Activated CD4-positive, alpha-beta T cell treated with anti-CD3 and anti-CD28 coated beads for 1 hour (primary cell): ENCODE measurements at places on chromosomes 16 and 17.

- DNase-seq, result no peak
Observed at GRCh38 chr16:22004341-22004740, 3.4 kb upstream of the PDZD9 start.

DNA sequence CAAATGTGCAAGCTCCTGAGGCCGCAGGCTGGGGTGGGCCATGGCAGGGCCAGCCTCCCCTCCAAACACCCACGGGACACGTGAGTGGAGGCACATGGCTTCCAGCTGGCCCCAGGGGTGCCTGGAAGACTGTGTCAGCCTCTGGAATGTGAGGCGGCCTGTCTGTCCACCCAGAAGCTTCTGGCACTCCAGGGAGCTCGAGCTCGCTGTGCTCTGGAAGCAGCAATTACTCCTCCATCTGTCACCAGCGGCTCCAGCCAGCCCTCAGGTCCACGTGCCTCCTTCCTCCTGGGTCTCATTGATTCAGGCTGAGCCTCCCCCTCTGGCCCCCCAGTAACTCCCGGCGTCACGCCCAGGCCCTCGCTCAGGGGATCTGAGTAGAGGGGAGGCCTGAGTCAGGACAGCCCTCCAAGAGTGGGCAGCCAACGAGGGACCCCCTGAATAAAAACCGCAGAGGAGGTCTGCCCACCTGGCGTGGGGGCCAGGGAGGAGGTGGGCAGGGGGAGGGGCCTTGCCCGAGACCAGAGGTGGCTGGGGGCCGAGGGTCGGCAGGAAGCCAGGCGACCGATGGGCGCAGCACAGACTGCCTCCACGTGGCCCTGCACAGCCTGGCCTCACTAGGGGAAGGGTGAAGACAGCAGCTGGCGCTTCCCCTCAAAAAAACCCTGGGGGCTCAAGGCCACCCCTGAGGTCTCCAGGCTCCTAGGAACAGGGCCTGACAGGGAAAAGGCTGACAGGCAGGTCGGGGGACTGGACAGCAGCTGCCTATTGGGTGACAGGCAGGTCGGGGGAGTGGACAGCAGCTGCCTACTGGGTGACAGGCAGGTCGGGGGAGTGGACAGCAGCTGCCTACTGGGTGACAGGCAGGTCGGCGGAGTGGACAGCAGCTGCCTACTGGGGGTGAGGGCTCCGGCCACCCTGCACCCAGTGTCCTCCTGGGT is 11.9 kb downstream of the PIEZO1 start:
- DNase-seq, result no peak

- DNase-seq, result no peak
Observed at GRCh38 chr16:26709754-26710153, 357.0 kb upstream of the C16orf82 start.

- no peak for DNase-seq
Observed at GRCh38 chr17:72474719-72475477, 354.1 kb downstream of the SOX9 start.

GRCh38 chr16:70679671-70680494 is 6.0 kb downstream of the MTSS2 start:
- DNase-seq, result no peak

DNA sequence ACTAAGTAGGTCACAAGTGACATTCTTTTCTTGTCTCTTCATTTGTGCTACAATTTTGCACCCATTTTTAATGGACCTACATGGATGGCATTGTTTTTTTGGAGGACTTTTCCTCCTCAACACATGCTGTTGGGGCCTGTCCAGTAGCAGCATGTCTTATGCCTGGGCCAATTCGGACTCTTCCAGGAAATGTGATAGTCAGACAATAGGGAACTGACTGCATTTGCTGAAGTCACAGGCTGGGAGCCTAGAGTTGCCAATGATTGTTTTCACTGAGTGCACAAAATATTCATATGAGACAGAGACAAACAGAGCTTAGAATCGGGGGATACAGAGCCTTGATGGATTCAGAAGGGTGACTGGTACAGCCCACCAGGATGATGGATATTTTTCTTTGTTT is 867.3 kb upstream of the GOT2 start:
- no peak for DNase-seq

- DNase-seq, result peak; percentile 39
Observed at GRCh38 chr17:32253117-32253611, 12.5 kb upstream of the RHBDL3 start.

DNA sequence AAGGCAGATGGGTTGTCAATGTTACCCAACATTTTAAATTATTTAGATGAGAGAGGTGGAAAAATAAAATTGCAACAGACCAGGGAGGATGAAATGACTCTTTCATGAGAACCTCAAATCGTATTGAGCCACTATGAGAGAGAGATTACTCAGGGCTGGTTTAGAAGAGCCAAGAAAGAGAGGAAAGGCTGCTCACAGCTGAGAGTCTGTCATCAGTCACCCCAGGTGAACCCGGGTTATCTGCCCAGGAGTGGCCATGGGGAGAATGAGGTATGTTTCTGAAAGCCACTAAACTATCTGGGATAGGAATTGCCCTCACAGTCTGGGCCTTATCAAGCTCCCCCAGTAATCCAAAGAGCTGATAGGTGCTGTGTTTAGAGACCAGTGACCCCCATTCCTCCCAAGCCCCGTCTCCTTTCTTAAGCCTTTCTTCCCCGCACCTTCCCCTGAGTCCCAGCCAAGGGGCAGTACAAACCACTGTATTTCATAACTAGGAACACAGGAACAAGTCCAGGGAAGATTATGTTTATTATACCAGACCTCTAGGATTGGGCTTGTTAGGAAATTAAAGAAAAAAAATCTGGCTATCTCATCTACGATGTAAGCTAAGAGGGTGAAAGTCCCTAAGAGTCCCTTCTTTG is 158.9 kb upstream of the NOL11 start:
- no peak for DNase-seq

DNA sequence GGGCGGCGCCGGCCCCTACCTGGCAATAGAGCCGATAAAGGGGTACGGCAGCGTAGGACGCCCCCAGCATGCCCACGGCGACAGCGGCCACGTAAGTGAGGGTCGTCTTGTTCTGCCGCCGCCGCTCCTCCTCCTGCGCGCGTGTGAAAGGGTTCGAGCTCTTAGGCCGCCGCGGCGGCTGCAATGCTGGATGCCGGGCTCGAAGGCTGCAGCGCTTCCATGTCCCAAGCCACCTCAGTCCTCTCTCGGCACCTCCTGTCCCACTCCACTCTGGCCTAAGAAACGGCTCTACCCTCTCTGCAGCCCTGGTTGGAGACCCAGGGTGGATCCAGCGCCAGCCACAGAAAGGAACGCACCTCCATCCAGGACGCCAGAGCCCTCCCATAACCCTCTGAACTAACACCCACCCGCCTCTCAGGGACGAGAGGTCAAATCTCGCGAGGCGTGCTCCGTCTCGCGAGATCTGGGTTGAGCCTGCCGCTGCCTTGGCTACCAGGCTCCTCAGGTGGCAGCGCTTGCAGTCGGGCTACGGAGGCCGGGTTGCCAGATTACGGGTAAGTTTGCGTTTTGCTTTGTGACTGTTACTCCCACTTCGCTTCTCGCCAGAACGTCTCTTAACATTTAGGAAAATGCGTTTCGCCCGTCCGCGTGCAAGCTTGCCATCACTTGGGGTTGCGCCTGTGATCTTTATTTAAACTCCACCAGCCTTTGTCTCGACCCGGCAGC is at the start of the genes COX11 and STXBP4:
COX11 (minus strand) TSS at position 393 of the 726 bp plus-strand sequence; CDS start at position 385, 8 bp downstream.
STXBP4 (plus strand) TSS at position 504 of the 726 bp plus-strand sequence. CDS start 17,455 bp downstream, outside the sequence.
- DNase-seq, result peak; percentile 90

DNA sequence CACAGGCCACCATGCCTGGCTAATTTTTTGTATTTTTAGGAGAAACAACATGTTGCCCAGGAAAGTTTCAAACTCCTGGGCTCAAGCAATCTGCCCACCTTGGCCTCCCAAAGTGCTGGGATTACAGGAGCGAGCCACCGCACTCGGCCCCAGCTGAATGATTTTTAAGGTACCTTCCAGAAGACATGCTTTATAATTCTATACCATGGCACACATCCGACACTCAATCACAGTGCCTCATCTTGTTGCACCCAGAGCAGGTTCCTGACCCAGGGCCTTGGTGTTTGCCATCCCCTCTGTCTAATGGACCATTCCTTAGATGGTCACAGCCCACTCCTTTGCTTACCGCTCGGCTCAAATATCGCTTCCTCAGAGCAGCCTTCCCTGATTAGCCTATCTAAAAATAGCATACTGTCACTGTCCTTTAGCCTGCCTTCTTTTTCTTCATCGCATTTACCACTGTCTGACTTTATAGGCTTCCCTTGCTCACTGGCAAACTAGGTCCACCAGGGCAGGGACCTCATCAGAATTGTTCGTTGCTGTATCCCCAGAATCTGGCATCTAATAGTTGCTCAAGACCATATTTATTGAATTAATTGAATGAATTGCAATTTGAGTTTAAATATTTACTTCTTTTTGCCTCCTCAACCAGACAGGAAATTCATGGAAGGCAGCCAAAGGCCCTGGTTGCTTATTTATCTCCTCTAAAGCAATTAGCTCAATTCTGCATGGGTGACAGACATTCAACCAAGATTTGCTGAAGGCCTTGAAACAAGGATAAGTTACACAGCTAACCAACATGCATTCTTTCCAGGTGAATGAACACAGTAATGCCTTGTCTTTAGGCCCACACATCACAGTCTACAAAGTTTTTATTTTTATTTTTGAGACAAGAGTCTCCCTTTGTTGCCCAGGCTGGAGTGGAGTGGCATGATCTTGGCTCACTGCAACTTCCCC is 6.3 kb upstream of the TENT4B start:
- DNase-seq, result no peak

DNA sequence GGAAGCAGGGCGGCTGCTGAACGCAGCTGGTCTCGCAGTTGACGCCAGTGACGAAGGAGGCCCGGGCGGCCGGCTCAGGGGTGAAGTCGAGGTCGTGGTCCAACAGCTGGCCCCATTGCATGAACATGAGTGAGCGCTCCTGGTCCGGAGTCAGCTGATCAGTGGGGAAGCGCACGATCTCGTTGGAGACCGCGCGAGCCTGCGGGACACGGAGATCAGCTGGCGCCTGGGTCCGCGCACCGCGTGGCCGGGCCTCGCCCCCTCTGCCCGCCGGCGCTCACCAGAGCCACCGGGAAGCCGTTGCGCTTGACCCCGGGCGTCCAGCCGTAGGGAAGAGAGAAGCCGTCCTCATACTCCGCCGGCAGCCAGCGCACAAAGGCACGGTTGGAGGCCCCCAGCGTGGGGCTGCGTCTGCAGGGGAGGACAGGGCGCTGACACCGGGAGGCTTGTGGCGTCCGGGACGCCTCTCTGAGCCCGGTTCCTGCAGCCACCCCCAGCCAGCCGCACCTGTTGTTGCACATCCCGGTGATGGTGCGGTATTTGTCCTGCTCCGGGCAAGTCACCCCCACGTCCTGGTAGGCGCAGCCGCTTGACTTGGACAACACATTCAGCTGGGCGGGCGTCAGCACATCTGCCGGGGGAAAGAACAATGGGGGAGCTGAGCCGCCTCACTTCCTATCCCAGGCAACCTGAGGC is 1.6 kb downstream of the MPO start:
- no peak for DNase-seq

DNA sequence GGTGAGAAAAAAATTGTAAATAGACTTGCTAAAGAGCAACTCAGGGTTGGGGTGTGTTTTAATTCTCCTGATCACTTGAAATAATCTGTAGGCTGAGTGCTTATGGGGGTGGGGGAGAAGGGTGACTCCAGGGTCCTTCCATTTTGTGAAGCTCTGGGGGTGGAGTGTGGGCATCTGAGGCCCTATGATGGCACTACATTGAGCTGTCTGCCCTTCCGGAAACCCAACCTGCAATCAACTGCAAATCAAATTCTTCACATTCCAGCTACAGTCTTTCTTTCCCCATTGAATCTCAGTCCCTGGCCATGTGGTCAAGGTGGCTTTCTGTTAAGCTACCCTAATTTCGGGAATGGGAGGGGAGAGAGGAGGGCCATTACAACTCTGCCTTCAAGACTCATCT is 6.0 kb upstream of the CDC6 start:
- DNase-seq, result no peak
